T-helper 22 cell (primary cell): ENCODE measurements at places on chromosomes 2 and 18.

- no peak for DNase-seq
Observed at GRCh38 chr2:74232426-74232825, 34.0 kb downstream of the MTHFD2 start.

GRCh38 chr2:242034138-242034537 lies 164.6 kb downstream of the RTP5 start:
- no peak for DNase-seq

DNA sequence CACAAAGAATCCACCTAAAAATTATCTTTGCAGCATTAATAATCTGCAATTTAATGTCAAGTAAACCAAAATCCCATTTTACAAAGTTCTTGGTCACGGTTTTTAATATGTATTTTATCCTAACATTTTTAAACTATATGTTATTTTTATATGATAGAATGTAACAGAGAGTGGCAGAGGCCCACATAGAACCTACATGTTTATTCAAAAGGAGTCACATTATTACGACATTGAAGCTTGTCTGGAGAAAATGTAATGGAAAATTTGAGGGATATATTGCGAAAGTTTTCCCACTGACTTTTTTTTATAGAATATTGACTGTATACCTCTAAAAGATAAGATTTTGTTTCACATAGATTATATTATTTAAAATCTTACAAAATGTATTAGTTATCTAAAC lies 89.7 kb upstream of the COL3A1 start:
- DNase-seq: no peak

- no peak for DNase-seq
Observed at GRCh38 chr2:213723041-213723560, 438.8 kb downstream of the SPAG16 start.

DNA sequence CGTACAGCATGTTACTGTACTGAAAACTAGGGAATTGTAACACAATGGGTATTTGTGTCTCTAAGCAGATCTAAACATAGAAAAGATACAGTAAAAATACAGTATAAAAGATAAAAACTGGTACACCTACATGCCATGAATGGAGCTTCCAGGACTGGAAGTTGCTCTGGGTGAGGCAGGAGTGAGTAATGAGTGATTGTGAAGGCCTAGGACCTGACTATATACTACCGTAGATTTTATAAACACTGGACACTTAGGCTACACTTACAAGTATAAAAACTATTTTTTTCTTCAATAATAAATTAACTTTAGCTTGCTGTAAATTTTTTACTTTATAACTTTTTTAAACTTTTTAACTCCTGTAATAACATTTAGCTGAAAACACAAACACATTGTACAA lies 324.4 kb upstream of the TNP1 start:
- no peak for DNase-seq

DNA sequence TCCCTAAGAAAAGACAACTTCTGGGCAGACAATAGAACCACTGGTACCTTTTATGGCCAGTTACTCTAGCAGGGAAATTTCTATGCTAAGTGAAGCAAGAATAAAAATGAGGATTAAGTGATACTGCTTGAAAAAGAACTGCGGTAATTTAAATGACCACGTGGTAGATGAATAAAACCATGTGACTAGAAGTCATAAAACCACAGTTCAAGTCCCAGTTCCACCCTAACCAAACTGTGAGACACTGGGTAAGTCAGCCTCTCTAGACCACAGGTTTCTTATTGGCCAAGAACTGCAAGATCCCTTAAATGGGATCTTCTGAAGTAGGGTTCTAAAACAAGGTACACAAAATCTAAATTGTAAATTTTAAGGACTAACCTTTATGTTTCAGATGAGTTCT lies 12.7 kb downstream of the TMEM237 start:
- DNase-seq: no peak

DNA sequence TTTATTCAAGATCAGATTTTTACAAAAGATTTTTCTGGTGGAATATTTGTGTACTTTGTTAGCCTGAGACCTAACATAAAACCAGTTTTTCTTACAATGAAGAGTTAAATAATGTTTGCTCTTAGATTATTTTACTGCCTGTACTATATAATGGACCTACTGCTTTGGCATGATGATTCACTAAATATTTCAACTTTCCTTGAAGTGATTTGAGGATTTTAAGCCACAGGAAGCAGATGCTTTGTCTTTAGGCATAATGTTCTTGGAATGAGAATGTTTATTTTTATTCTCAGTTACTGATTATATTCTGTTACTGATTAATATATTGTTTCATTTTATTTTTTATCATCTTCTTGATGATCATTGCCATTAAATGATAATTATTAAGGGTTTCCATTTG lies 175.3 kb upstream of the LRP1B start:
- DNase-seq: no peak

- DNase-seq: no peak
Observed at GRCh38 chr2:110780461-110780860, 48.1 kb downstream of the ACOXL start.

- DNase-seq: no peak
Observed at GRCh38 chr2:64323197-64323596, 130.8 kb upstream of the LGALSL start.

GRCh38 chr18:68041327-68041726 lies 524.8 kb upstream of the DSEL start:
- DNase-seq: no peak

GRCh38 chr2:68643011-68643873 lies at the start of gene PROKR1:
PROKR1 (plus strand) TSS chr2:68643579; CDS start chr2:68645822, 2,243 bp downstream.
- DNase-seq: no peak

GRCh38 chr2:96407041-96407918 lies 71.7 kb downstream of the NCAPH start:
- peak; percentile 69 for DNase-seq

- no peak for DNase-seq
Observed at GRCh38 chr2:144067506-144067905, 452.4 kb downstream of the ZEB2 start.

DNA sequence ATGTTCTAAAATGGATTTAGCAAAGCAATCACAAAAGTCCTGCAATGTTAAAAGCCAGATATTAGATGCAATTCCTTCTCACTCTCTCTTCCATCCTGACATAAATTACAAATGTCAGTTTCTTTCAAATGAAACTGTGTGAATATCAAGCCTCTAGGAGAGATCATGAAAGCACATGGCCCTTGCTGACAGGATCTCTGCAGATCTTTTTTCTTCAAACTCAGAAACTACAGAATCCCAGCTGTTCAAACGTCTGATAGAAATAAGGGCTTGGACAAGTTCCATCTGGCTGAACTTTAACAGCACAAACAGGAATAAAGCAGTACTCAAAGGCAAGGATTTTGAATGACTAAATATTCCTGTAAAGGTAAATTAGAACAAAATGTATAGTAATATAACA lies 47.6 kb downstream of the PDE1A start:
- DNase-seq: no peak

- DNase-seq: no peak
Observed at GRCh38 chr18:30376515-30376914, 666.0 kb downstream of the DSC3 start.

DNA sequence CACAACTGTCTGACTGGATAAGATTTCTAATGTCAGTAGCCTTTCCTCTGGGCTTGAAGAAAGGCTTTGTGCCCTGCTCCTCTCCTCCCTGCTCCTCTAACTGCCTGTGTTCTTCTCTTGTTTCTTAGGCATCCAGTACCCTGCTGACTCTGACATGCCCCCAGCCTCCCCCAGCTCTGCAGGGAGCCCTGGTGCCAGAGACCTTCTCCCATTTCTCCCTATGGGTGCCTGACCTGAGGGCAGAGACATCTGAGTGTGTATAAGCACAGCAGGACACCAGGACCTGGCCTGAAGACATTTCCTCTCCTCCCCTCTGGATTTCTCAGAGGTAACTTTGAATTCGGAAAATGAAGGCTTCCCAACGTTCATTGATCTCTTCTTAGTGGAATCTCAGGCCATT lies 23.6 kb downstream of the RNF144A start:
- no peak for DNase-seq

- no peak for DNase-seq
Observed at GRCh38 chr2:44291281-44292248, 16.3 kb downstream of the SLC3A1 start.

- no peak for DNase-seq
Observed at GRCh38 chr2:234797566-234798250, 154.1 kb upstream of the SH3BP4 start.

DNA sequence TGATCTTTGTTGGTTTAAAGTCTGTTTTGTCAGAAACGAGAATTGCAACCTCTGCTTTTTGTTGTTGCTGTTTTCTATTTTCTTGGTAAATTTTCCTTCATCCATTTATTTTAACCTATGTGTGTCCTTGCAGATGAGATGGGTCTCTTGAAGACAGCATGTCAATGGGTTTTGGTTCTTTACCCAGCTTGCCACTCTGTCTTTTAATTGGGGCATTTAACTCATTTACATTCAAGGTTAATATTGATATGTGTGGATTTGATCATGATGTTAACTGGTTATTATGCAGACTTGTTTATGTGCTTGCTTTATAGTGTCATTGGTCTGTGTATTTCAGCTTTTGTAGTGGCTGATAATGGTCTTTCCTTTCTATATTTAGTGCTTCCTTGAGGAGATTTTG lies 327.9 kb upstream of the SYT4 start:
- no peak for DNase-seq

GRCh38 chr2:106094131-106094841 lies 99.8 kb downstream of the UXS1 start:
- peak; percentile 73 for DNase-seq

GRCh38 chr18:13539050-13539449 lies 187.3 kb downstream of the FAM210A start:
- DNase-seq: no peak

DNA sequence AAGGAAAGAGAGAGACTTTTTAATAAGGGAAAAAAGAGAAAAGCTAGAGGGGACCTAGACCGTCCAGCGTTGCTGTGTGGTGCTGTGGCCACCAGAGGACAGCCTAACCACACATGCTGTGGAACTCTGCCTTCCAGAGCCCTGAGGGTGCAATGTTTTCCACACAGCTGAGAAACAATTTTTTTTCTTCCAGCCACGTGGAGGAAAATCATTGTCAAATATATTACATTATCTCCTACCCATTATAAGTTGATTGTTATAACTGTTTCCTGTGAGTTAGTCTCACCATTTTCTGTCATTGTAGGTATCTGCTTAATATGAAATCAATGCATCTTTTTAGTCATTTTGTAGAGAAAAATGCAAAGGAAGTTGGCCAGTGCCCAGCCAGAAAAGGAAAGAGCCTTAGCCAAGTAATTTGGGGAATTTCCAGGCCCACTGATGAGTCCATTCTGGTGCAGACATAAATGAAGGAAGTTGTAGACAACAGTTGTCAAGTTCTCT lies 5.9 kb upstream of the MRPL19 start:
- no peak for DNase-seq

DNA sequence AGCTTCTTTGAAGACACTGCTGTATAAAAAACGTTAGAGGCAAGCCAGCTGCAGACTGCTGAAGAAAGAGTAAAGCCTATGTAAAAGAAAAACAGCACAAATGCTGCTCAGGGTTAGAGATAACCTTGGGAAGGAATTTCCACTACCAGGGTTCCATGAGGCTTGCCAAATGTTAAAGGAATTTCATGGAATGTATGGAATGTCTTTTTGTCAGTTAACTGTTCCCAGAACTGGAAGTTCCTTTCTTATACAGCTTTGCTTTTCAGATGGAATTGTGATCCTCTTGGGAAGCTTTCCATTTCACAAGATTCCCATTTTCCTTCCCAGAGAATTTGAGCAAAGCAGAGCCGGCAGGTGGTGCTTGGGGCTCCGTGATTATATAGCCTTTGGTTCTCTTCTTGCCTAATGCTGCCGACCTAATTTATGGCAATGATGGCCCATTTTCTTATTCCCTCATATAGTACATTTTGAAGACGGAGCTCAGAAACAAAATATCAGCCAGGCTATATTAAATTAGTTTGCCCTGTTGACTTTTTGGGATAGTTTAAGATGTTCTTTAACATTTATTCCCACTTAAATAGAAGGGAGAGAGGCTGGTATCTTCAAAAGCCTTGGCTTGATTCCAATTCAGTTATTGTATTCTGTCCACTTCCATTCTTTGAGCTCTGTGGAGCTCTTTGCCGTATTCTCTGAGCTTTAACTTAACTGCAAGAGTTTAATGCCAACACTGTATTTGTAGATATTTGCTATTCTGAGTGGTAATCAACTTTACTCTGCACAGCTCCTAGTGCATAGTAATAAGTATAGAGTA lies 162.3 kb downstream of the PHLPP1 start:
- no peak for DNase-seq

DNA sequence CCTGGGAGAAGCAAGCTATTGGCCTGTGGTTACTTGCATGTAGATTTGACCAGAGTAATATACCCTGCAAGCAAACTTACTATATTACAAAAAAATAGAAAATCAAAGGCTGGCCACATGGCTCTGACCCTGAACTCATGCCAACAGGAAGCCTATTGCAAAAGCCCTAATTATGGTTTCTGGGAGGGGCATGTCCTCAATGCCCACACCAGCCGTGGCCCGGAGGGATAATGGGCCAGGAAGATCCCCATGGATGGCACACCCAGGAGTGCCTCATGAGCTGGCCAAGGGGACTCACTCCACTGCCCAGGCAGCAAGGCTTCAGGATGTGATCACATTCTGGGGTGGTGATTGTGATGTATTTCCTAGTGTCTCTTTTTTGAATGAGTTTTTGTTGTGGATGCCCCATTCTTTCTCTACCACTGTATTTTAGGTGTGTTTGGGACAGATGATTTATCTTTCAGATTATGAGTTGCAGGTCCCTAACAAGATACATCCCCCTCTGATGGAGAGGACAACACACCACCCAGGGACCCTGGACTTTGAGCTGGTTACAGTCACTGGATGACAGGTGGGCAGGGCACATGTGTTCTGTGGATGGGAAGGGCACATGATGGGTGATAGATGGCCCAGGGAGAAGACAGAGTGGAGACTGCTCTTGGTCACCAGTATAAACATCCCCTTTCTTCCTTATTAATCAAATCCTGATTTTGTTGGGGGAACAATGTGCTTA lies 18.7 kb upstream of the TFCP2L1 start:
- DNase-seq: no peak

DNA sequence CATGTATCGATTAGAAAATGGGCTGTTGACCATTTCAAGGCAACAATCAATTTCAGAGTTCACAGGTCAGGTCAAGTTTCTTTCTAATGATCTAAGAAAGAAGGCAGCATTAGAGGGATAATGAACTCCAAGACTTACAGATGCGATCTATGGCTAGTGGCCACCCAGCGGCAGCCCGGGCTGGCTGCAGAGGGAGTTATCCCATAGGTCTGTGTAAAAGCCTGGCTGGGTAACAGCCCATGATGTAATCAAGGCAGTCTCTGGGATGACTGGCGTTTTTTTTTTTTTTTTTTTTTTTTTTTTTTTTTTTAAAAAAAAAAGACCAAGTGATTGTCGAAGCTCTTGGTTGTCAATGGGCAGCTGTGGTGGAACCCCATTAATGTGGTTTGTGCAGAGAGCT lies 171.1 kb upstream of the SKOR2 start:
- no peak for DNase-seq

- no peak for DNase-seq
Observed at GRCh38 chr2:120934574-120935338, 199.1 kb downstream of the GLI2 start.

DNA sequence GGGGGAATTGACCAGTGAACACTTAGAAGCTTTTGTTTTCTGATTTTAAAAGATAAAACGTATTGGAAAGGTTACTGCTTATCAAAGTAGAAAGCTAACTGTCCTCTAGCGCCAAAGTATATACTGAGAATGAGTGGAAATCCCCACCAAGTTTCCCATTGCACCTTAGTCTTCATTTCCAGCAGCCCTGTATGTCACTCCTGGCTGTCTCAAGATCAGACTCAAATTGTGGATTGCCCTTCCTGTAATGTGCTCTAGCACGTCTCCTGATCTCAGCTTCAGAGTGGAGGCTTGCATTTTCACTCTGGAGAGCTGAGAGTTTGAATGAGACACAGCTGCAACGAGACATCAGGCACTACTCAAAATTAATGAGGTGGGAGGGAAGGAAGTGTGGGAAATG lies 26.6 kb downstream of the MFF start:
- DNase-seq: no peak

- DNase-seq: no peak
Observed at GRCh38 chr18:73645160-73645715, 502.4 kb downstream of the FBXO15 start.
